Activated T-cell treated with anti-CD3 and anti-CD28 coated beads for 48 hours (primary cell): ENCODE measurements at places on chromosomes 1 and 21.

DNA sequence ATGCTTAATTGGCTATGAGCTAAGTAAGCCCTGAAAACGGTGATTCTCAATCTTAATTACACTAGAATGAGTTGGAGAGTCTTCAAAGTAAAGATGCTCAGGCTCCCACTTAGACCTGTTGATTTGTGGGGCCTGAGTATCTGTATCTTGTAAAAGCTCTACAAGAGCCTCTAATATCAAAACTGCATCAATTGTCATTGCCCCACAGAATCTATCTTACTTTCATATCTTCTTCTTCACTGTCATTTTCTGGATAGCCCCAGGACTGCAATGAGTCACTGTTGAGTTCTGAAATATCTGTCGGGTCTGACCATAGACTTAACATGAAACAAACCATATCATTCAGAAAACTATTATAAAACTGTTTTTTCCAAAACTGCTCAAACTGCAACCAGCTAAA lies 102.8 kb upstream of the SERTAD4 start:
- DNase-seq, result no peak

DNA sequence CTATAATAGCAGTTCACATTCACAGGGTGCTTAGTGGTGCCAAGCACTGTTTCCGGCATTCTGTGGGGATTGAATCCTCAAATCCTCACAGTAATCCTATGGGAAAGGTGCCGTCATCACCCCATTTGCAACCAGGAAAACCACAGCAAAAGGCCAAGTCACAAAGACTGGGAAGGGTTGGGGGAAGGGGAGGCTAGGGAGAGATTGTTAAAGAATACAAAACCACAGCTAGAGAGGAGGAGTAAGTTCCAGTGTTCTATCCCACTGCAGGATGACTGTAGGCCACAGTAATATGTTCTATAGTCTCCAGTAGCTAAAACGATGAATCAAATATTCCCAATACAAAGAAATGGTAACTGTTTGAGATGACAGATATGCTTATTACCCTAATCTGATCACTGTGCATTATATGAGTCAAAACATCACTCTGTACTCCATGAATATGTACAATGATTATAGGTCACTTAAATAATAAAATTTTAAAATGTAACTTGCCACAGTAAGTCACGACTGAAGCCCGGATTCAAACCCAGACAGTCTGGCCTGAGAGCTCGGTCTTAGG lies 256.8 kb downstream of the TOMM20 start:
- DNase-seq, result no peak

- DNase-seq, result no peak
Observed at GRCh38 chr1:33300673-33301072, 20.2 kb downstream of the A3GALT2 start.

- DNase-seq, result no peak
Observed at GRCh38 chr1:64691626-64692025, 53.2 kb upstream of the RAVER2 start.

GRCh38 chr1:73903092-73903491 lies 294.9 kb downstream of the LRRIQ3 start:
- no peak for DNase-seq

DNA sequence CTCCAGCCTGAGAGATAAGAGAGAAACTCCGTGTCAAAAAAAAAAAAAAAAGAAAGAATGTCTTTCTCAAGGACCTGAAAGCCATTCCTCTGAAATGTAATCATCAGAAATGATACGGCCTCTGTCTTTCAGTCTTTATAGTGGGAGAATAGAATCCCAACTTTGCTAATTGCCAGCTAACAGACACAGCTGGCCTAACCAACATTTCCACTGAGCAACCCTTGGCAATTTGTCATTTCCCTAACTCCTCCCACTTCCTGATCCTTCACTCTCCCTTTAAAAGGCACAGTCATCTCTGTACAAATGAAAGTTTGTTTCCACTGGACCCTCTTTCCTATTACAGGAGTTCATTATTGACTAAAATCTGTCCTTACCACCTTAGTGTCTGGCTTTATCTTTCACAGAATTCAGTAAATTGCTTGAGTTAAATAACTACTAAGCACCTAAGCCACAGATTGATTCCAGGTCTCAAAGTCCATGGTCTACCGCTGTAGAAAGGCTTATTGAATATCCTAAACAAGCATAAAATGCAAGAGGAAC lies 4.3 kb upstream of the CBR1 start:
- no peak for DNase-seq

GRCh38 chr1:31095298-31095981 lies 29.9 kb upstream of the PUM1 start:
- no peak for DNase-seq
